ENCODE measurements at places on chromosomes 7 and 10. TPM values are rescaled to one million over a fixed set of nuclear protein-coding genes. Genes with fewer than 3 reads are reported as not detected.

ANKRD2 gene
- not detected for total RNA-seq

- no peak for DNase-seq
These were observed 61.3 kb downstream of the PDIA4 start for GRCh38 chr7:148967032-148967372.

DNA sequence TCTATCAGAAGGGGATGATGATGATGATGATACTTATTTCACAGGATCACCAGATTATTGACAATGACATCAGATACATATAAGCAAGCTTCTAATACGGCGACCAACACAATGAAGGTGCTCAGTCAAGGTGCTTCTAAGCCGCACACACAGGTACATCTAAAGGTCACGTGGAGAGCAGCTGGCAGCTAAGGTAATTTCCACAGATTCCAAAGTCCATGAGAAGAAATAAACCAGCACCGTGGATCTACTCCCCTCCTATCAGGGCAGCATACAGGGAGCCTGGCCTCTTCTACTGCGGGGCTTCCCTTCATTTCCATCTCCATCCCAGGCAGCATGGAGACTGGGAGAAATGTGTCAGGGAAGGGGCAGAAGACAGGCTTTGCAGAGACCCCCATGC, 37.5 kb downstream of the DENND11 start:
- DNase-seq = no peak

GRCh38 chr7:159139639-159140038, 5.0 kb downstream of the VIPR2 start:
- no peak for DNase-seq

DNA sequence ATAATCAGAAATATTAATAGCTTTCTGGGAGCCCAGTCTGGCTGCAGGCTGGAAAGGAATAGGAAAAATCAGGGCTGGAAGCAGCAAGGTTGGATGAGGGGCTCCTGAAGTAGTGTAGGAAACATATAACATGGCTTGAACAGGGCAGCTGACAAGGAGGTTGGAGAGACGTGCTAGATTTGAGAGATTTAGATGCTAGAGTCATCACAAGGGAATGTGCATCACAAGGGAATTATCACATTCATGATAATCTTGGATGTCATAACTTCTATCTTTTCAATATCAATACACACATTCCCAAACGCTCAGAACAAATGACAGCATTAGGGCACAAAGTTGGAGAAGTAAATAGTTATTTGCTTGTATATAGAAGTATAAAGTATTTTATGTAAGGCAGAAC, 120.9 kb upstream of the EGFR start:
- DNase-seq = no peak

GRCh38 chr7:37245590-37245989, 203.1 kb downstream of the ELMO1 start:
- DNase-seq = no peak

- no peak for DNase-seq
These were observed 19.2 kb downstream of the NIPSNAP2 start for GRCh38 chr7:55983537-55983936.

DNA sequence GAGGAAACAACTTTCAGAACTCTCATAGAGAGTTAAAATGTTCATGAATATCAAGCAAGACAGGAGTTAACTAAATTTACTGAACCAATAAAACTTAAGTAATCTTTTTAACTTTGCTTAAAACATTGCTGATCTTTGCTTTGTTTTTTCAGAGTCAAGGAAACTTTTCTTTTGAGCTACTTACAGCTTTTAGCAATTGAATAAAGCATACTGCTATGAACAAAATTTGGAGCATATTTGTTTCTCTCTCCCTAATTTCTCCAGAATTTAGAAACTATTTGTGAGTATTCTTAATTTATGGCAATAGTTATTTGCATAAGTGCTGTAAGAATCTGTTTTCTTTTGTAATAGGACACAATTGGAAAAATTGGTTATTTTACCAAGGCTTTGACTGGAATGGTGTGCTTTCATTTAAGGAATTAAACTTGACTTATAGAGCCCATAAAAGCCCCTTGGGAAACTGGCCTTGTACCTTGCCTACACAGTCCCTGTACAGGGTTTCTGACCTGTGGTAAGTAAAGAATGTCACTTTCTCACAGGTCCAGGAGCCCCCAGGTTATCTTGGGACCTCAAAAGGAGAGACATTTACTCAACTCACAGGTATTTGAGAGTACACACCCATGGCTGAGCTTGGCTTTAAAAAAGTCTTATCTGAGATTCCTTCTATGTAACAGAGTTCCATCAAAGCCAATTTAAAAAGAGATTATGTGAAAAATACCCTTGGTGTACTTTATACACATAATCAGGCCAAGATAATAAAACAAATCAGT, 23.3 kb upstream of the KIAA1549 start:
- peak; percentile 21 for DNase-seq

DNA sequence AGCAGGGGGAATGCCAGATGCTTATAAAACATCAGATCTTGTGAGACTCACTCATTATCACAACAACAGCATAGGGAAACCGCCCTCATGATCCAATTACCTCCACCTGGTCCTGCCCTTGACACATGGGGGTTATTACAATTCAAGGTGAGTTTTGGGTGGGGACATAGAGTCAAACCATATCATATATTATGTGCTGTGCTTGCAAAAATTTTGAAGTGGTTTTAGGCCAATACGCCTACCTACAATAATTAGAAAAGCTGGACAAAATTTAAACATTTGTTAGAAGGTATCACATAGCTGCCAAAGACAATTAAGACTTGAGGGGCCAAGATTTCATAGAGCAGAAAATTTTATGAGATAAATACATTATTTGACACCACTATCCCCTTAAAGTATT, 29.5 kb downstream of the NPSR1 start:
- no peak for DNase-seq

DNA sequence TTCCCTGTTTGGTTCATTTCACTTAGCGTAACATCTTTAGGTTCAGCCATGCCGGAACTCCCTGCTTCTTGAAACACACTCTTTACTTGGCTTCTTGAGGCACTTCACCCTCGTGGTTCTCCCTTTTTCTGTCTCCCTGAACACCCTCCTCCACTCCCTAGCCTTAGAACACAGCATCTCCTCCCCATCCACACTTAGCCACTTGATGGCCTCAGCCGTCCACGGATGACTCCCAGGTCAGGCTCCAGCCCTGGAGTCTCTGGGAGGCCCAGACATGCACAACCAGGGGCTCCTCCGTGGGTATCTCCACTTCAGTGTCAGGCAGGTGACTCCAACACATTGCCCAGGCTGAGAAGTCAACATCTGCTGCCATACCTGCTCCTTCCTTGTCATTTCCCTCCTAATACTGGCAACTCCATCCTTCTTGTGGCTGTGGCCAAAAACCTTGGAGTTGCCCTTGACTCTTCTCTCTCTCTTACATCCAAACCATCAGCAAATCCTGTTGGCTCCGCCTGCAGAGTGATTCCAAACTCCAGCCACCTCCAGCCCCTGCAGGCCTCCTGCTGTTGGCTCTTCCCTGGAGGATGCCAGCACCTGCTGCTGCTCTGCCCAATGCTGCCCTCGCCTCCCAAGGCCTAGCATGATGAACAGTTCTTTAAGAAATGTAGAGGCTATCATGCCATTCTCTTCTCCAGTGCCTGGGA, 8.4 kb upstream of the INMT start:
- DNase-seq = no peak

- DNase-seq = no peak
These were observed 179.8 kb downstream of the EBF3 start for GRCh38 chr10:129784291-129784690.

NODAL gene
- total RNA-seq = not detected

ZC3HAV1L gene
- 15.4 TPM for total RNA-seq

GRCh38 chr7:107692501-107692900, 31.9 kb downstream of the SLC26A4 start:
- no peak for DNase-seq

GRCh38 chr10:8061274-8062211, 7.1 kb downstream of the GATA3 start:
- no peak for DNase-seq

PILRA gene
- total RNA-seq = 3.3 TPM

DNA sequence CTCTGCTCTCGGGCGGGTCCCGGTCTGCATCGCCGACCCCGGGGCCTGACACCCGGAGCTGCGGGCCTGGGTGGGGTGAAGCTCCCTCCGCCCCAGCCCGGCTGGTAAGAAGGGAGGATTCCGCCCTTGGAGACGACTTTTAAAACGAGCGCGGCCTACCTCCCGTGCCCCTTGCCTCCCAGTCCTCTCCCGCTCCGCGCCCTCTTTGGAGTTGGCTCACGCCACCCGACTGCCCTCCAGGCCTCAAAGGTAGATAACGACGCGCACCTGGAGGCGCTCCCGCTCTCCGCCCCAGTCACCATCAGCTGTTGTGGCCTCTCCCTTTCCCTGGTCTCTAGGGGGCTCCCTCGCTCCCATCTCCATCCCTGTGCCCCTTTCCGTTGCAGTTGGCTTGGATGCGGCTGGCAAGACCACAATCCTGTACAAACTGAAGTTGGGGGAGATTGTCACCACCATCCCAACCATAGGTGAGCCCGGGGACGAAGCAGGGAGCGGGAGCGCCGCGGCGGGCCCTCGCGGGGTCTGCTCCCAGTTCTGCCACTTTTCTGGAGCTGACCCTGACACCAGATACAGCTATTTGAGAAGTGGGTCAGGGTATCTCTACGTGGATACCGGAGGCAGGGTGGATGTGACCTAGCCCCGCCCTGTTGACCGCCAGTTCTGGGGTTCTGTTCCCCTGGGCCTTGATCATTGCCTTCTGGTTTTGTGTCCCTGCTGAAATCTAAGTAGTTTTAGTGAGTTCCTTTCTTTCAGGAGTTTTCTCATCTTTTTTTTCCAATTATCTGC, 679 bp downstream of the ARF5 start:
- no peak for DNase-seq

- no peak for DNase-seq
These were observed 141.7 kb upstream of the KCND2 start for GRCh38 chr7:120131096-120131839.

DNA sequence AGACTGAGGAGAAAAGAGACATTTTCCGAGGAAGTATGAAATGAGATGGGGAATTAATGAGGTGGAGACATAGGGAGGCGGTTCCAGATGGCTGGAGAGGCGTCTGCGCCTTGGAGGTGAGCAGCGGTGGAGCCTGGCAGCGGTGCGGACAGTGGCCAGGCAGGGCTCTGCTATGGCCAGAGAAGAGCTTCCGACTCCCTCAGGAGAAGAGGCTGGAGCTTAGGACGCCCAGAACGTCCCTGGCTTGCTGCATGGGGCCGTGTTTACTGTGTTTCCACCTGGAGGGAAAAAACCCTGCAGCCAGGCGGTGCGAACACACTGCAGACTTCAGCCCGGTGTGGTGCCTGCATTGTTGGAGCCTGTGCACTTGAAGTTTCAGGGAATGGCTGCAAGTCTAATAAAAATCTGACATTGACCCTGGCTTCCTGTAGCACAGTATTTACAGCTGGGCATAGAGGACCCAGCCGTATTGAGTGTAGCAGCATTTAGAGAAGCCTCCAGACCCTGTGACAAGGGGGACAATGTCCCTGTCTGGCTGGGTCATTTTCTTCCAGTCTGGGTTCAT, 447.1 kb upstream of the MKI67 start:
- DNase-seq = no peak

DNA sequence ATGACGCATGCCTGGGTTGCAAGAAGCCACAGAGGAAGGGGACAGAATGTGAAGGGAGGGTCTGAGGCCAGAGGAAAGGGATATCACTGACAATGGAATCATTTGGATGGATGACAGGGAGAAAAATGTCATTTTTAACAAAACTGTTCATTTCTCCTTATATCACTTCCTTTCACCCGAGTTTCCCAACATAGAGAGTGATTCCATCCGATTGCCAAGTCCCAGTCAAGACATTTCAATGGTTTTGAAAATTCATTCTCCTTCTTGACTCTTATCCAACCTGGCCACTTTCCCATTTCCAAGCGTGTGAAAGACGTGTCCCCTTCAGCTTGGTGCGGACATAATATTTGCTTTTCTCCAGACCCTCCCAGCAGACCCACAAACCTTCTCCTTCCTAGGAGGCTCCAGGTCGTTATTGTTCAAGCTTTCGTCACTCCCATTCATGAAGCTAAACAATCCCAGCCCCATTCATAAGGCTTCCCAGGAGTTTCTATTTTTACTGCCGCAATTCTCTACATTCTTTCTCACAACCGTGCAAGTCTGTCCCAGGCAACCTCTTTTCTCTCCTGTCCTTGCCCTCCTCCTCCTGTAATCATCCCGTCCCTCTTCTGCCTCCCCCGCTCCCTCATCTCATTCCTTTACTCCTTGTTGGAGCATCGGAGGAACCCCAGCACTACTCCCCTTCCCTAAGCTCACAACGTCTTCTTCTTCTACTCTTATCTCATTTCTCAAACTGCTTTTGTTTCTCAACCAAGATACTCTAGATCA, 301.3 kb upstream of the KLF6 start:
- no peak for DNase-seq

BAIAP2L1 gene
- 0.84 TPM for total RNA-seq

FEZF1 gene
- total RNA-seq = not detected

GPR15LG gene
- total RNA-seq = not detected

MARCHF5 gene
- 18.5 TPM for total RNA-seq

- no peak for DNase-seq
These were observed 86.5 kb upstream of the KLF6 start for GRCh38 chr10:3871424-3871996.

DNA sequence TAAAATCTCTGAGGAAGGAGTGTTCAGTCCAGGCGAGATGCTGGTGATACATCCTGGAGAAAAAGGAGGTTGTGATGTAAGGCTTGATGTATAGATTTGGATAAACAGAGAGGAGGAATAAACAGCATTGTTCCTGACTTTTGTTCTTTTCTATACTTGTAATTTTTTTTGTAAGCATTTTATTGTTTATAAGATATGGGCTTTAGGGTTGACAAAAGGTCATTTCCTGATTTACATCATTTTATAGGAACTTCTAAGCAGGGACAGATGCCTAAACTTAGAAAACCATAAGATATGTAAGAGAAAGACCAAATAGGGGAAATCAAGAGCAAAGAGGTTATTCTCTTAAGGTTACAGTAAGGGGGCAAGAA, 16.7 kb upstream of the SLC26A4 start:
- DNase-seq = no peak

COPG2 gene
- total RNA-seq = 9.6 TPM

DNA sequence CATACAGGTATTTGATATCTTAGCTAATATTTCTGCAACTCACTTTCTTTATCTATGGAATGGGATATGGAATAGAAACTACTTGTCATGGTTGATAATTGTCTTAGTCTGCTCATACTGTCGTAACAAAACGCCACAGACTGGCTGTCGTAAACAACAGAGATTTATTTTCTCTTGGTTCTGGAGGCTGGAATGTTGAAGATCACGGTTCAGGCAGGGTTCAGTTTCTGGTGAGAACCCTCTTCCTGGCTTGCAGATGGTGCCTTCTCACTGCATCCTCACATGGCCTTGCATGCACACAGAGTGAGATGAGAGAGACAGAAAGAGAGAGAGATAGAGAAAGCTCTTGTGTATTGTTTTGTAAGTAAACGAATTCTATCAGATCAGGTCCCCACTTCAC, 332.7 kb upstream of the MAGI2 start:
- DNase-seq = no peak

Measured in esophagus muscularis mucosa (tissue), 4 donors.